ENCODE measurements at places on chromosomes 6 and 20.

GRCh38 chr6:166419717-166420116, 37.0 kb upstream of the MPC1 start:
- DNase-seq = no peak

- DNase-seq = no peak
Measured at GRCh38 chr6:90413867-90414266, 117.2 kb upstream of the BACH2 start.

GRCh38 chr20:16393836-16394235, 179.4 kb downstream of the KIF16B start:
- no peak for DNase-seq

DNA sequence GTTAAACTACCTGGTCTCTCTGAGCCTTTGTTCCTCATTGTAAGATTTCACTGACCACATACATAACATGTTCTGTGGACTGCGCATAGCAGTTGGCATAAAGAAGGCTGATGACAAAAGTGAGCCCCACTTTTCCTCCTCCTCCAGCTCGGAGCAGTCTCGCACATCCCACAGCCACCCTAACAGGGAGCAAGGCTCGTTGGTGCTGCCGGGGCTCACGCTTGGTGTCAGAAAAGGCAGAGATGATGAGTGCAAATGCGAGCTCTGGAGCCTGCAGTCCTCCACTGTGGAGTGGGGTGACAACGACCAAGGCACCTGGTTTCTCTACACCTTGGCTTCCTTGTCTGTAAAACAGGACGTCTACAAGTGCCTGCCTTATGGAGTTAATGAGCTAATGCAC, 9.7 kb downstream of the TGM3 start:
- no peak for DNase-seq

GRCh38 chr6:63636518-63637021, 968 bp downstream of the PHF3 start:
- no peak for DNase-seq

GRCh38 chr6:42162384-42162783, 10.8 kb upstream of the GUCA1A start:
- no peak for DNase-seq

DNA sequence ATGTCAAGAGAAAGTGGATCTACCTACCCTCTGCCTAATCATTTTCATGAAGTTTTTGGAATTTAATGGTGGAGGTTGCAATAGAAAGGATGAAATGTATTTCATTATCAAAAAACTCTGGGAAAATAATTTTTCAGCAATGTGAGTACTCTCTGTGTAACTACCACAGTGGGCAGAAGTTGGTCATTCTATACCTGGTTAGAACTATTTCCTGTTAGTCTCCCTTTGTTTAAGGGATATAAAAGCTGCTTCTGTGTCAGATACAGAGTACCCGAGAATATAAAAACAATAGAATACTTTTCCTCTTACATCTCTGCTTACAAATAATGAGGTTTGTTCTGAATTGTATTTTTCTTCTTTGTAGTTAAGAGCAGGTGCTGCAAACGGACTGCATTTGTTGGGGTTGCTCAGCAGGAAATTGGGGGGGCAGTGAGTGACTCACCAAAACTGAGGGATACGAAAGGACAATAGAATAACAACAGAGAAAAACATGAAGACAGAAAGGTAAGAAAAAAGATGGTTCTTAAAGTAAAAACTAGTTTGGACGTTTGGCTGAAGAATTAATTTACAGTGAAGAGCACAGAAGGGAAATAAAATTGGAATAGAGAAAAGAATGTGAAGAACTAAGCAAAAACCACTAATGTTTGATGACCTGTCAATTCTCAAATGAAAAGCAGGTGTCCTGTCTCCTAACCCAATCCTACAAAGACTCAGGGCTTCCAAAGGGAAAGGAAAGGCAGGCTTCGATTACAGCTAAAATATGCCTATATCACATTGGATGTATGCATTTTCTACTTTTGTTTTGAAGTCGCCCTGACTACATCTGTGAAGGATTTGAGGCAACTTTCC, 703.1 kb downstream of the RFPL4B start:
- DNase-seq = no peak

DNA sequence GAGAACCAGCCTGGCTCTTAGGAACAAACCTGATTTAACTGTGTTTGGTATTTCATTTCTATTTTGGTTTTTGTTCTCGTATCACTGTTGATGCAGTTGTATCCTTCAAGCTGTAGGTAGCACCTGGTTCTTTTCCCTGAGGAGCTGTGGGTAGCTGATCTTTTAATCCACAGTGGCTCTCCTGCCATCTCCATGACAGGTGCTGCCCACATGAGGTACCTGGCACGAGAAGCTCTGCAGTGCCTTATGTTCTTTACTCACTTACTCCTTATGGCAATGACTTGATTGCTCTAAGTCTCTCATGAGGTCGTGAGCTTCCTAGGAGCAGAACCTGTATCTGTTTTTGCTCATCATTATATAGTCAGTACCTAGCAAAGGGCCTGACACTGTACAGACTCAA, 74.3 kb upstream of the EMILIN3 start:
- no peak for DNase-seq

DNA sequence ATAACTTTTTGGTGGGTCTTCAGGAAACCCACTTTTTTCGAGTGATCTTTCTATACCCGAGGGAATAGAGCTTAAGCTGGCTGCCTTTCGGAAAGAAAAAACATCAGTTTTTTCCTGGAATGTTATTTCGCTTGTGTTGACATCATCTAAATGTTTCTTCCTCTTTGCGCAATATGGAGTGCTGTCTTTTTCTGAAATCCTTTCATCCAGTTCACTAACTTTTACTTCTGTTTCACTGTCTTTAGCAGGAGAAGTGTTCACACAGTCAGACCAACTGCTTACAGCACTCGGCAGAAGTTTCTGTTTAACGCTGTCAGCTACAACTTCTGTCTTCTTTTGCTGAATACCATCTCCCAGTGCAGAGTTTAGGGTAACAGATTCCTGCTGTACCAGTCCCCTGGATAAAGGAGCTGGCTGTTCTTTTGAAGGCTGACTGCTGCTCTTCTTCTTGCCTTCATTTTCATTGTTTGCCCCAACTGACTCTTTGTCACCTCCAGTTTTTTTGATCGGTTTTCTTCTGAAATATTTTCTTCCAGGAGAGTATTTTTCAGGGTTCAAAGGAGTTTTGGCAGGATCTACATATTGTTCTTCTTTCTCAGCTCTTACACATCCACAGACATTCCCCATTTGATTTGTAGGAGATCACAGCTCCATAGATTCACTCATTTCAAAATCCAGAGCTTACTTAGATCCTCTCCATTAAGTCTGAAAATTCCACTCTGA, 50.0 kb upstream of the DST start:
- no peak for DNase-seq

DNA sequence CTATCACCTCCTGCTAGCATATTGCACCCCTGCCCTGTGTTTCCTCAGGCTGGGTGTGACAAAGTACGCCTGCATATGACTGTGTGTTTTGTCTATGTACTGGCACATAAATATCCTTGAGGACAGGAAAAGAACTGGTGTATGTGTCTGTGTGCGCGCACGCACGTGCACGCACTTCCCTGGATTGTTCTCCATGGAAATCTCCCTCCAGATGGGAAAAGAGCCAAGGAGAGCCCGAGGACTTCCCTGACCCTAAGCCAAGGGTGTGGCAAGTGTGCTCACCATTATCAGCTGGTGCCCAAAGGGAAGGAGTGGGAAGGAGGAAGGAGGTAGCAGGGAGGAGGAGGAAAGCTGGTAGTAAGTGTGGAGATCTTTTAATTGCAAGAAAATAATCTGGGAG, 117.6 kb downstream of the HIVEP2 start:
- DNase-seq = no peak

DNA sequence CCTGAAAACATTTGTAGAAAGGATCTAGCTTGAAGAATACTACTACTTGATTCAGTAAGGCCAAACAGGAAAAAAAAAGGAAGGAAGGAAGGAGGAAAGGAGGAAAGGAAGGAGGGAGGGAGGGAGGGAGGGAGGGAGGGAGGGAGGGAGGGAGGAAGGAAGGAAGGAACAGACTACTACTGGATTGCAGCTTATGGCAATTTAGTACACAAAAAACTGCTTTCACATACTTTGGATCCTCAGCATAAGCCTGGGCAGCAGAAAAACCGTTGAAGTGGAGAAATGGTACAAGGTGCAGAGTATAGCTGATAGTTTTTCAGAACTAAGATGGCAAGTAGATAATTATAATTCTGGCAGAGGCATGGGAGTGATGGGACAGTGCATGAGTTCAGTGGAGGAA, 201.6 kb downstream of the BTBD9 start:
- DNase-seq = no peak

DNA sequence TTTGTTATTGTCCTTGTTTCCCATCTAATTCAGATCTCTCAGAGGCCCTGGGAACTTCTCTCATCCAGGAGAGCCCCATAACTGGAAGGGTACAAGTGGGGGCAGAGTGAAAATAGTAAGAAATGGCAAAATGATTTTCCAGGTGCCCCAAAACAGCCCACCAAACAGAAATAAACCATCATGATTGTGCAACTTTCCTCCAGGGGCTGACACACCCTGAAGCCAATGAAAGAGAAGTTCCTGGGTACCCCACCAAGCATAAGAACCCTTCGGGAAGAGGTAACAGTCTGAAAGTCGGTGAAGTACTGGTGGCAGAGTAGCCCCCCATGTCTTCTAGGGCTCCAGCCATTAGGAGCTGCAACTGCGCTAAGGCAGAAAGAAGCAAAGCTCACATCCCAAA, 282.0 kb downstream of the PTPRT start:
- no peak for DNase-seq

DNA sequence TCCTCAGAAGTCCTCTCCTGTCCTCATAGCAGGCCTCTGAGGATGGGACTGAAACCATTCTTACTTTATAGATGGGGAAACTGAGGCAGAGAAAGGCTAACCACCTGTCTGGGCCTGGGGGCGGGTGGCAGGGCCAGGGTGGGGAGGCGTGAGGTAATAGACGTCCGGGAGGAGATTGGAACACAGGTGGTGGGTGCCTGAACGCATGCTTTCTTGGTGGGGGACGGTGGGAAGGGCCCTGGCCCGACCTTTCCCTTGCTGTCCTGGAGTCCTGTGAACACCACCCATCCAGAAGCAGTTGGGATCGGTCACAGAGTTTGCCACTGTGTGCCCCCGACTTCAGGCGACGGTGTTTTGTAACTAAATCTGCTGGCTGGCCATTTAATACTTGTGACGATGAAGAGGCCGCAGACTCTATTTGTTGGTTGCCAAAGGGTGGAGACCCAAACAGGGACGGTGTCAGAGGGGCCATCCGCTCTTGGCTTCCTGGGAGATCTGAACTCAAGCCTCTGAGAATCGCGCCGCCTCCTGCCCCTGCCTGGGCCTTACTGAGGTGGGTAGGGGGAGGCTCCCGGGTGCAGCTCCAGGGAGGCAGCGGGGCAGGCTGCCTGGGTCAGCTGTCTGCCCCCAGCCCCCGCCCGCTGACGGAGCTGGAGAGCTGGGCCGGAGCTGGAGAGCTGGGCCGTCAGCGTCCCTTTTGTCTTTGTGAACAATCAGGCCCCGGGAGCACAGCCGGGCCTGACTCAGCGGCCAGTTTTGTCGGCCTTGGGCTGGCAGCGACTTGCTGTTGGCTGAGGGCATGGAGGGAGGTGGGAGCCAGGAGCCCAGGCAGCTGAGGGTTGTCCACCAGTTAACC, 4.1 kb downstream of the RBM38 start:
- DNase-seq = no peak

DNA sequence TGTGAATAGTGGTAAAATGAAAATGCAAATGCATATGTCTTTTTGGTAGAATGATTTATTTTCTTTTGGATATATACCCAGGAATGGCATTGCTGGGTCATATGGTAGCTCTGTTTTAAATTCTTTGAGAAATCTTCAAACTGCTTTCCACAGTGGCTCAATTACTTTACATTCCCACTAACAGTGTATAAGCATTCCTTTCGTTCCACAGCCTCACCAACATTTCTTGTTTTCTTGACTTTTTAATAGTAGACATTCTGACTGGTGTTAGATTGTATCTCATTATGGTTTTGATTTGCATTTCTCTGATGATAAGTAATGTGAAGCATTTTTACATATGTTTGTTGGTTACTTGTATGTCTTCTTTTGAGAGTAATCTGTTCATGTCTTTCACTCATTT, 144.0 kb downstream of the SIM1 start:
- DNase-seq = no peak

- no peak for DNase-seq
Measured at GRCh38 chr6:139416146-139416545, 41.7 kb upstream of the CITED2 start.

DNA sequence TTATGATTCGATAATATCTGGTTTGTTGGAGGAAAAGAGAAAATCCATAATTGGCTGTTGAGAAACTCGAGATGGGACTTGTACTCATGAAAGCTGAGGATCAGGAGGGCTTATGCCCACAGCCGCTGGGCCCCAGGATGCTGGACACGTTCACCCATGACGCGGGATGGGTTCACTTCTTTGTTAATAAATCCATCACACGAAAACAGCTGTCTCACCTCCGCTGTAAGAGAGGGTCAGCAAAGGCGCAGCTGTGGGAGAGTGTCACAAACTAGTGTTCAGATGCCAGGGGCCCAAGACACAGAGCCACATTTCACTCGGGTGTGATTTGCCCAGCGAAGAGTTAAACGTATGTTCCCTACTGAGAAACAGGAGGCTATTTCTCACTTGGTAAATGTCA, 315.1 kb downstream of the THBS2 start:
- no peak for DNase-seq

GRCh38 chr6:30814146-30815040, 69.9 kb upstream of the DDR1 start:
- DNase-seq = no peak

GRCh38 chr6:139698526-139699176, 324.2 kb upstream of the CITED2 start:
- DNase-seq = no peak

- DNase-seq = no peak
Measured at GRCh38 chr6:54291738-54292137, 16.5 kb upstream of the TINAG start.

DNA sequence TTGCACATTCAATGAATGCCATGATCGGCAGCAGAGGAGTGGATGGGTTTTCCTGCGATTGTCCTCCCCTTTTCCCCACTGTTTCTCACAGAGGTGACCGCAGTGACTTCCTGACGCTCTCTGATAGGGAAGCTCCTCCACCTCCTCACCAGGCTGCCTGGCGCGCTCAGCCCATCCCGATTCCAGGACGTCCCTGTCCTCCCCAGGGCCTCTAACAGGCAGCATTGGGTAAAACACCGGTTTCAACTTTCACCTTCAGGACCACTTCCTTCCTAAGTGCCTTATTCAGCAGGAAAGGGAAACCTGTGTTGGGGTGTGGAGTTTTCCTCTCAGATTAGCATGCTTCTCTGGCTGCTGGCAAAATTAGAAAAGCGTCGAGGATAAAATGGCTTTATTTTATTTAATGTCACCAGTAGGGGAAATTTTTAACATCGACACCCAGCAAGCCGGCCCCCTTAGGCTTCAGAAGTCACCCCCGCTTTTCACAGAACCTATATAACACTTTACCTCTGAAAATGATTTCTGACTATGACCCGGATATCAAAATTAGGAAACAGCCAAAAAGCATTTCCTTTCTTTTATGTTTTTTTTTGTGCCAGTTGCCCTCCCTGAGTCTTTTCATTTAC, 570.4 kb upstream of the GJE1 start:
- DNase-seq = peak; percentile 63

GRCh38 chr6:160692369-160692959, 9.6 kb upstream of the PLG start:
- DNase-seq = no peak

Measured in right forelimb (tissue), 1 donor.